ENCODE measurements at places on chromosomes 11 and 22.

DNA sequence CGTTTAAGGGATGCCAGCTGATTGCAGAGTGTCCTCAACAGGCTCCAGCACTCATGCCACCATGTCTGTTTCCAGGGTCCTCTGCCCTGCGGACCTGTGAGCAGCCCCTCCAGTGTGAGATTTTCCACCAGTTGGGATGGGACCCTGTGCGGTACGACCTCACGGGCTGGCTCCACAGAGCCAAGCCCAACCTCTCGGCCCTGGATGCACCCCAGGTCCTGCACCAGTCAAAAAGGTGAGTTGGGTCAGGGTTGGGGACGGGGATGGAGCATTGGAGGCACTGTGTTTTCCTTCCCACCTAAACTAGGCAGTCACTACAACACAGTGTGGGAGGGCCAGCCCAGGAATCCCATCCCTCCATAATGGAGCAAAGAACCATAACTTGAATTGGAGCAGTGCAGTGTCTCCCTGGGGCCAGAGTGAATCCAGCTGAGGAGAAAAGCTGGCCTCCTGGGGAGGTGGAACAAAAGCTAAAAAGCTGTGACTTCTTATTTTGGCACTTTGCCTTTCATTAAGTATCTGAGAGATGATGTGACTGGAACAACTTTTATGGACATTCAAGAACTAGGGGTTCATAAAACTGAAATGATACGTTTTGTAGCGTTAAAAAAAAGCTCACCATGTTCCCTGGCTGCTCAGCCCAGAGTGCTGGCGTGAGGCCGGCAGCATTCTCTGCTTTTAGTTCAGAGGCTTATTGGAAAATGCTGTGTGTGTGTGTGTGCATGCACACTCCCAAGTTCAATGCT is 101.8 kb downstream of the MYO18B start:
- no peak for DNase-seq

- DNase-seq: no peak
Measured at GRCh38 chr22:42959576-42960509, 55.1 kb downstream of the PACSIN2 start.

- DNase-seq: no peak
Measured at GRCh38 chr11:2122222-2122906, 16.8 kb downstream of the IGF2 start.

DNA sequence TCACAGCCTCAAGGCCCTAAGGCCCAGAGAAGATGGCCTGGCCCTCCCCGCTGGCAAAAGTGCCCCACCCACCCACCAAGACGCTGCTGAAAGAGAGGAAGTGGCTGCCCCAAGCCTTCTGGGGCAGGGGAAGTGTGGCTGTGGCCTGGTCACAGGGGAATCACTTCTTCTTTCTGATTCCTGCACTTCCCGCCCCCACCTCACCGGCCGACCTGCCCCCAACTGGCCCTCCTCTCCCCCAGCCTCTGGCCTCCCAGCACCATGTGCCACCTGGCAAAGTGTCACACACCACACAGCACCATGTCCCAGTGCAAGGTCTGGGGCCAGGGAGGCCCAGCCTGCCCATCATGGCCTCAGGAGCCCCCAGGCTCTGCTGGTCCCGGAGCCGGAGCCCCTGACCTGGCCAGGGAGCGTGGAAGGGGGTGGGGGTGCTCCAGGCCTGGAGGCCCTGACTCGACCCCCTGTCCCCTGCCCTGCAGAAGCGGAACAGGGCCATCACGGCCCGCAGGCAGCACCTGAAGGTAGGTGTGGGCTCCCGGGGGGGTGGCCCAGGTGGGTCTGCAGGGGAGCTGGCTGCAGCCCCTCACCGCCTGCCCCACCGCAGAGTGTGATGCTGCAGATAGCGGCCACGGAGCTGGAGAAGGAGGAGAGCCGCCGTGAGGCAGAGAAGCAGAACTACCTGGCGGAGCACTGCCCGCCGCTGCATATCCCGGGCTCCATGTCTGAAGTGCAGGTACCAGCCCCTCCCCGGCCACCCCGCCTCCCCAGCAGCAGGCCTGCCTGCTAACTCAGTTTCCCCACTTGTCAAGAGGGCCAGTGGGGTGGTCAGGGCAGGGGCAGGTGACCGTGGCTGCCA is 1.4 kb downstream of the TNNI2 start:
- no peak for DNase-seq

GRCh38 chr11:29876192-29876591 is 140.6 kb downstream of the KCNA4 start:
- DNase-seq: no peak

GRCh38 chr11:78127403-78127802 is 12.0 kb downstream of the ALG8 start:
- no peak for DNase-seq

DNA sequence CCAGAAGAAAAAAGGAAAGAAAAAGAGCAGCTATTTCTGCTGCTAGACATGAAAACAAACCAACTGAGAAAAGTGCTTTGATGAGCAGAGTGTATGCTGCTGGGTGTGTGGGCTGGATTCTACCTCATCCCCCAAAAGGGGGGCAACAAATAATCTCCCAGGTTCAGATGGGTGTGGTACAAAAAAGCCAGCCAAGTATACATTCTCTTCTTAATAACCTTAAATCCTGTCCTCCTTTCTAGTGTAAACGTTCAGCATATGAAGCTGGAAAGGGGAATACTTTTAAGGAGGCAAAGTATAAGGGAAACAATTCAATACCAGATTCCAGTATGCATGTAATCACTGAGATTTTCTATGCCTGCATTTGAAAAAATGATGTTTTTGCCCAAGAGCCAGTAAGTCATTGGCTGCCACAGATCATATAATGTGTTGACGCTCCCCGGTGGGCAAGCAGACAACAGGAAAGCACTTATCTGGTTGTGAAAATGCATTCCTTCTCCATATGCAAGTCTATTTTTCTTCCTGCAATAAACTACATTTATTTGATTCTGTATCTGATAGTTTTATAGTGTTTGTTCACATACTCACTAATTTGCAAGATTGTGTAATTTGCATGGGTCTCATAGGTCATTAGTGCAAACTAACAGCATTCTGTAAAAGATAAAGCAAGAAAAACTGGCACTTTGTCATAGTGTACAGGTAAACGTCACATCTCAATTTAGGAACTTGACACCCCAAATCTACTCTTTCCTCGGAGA is 201.1 kb downstream of the CADM1 start:
- DNase-seq: no peak

Data from activated T-cell treated with anti-CD3 and anti-CD28 coated beads for 1 hour (primary cell).